Activated CD4-positive, alpha-beta T cell treated with anti-CD3 and anti-CD28 coated beads, Interleukin-2, amount 50 U/mL, for 48 hours (primary cell): ENCODE measurements at places on chromosomes 12 and 14.

- DNase-seq = no peak
Observed at GRCh38 chr12:31029468-31029867, 44.2 kb upstream of the DDX11 start.

GRCh38 chr12:19800884-19801283 is 361.6 kb downstream of the AEBP2 start:
- no peak for DNase-seq

DNA sequence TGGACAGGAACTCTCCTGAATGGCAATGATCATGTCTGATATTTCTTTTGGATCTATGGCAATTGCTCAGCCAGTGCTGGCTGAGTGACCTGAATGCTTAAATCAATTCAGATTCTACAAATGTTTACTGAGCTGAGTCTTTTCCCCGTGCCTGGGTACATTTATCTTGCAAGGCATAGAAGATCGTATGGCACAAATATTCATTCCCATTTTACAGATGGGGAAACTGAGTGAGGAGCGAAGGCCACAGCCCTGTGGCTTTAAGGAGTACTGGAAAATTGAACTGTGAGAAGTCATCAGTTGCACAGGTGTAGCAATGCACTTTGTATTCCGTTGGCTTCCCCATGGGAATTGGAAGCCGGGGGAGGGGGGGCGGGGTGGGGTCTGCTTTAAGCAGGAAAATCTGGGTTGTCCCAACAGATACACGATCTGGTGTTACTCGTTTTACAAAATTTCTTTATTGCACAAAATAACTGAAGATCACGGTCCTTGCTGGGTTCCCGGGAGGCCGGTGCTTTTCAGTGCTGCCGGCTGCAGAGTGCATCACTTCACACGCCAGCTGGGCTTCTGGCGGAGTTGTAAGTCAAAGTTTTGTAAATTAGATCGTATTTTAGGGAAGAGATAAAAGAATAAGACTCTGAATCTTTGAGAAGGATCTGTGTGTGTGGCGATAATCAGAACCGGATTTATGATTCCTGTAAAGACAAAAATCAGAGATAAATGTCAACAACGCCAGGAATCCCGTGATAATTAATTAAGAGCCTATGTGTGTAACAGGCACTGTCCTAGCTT is 75.0 kb upstream of the MAP1LC3B2 start:
- DNase-seq = no peak

DNA sequence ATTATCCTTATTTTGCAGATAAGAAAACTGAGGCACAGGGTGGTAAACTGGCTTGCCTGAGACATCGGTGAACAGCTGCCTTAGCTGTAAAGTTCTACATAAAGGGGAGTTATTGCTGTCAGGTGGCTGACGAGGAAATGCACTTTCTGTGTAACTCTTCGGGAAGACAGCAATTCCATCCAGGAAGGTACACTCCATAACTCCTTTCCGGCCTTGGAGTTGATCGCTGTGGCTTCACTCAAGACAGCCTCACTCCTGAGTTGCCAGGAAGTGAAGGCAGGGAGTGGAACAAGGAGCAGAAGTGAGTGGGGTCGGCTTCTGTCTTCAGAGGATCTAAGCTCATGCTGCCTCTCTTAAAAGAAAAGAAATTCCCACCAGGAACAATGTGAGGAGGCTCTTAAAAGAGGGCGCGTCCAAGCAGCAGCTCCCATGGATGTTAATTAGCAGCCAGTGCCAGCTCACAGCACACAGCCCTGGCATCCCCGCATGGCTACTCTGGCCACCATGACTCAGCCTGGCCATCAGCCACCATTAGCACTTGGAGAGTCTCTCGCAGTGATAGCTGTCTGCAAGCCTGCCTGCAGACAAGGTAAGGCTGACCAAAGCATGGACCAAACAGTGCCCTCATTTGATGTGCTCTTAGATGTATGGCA is 60.3 kb downstream of the NUAK1 start:
- DNase-seq = no peak

GRCh38 chr14:74720526-74720925 is 7.6 kb downstream of the FCF1 start:
- DNase-seq = no peak

GRCh38 chr14:63726499-63726898 is 1.4 kb downstream of the SGPP1 start:
- DNase-seq = no peak

DNA sequence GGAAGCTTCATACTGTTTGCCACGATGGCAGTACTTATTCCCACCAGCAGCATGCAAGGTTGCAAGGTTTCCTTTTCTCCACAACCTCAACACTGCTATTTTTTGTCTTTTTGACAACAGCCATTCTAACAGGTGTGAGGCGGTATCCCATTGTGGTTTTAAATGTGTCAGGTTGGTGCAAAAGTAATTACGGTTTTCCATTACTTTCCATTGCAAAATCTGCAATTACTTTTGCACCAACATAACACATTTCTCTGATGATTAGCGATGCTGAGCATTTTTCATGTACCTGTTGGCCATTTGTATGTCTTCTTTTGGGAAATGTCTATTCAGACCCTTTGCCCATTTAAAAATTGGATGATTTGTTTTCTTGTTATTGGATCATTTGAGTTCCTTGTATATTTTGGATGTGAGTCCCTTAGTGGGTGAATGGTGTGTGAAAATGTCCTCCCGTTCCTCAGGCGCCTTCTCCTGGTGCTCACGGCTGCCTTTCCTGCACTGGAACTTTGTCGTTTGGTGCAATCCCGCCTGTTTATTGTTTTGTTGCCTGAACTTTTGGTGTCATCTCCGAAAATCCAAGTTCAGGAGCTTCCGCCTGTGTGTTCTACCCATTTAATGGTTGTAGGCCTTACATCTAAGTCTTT is 213.6 kb downstream of the KIF26A start:
- DNase-seq = no peak

DNA sequence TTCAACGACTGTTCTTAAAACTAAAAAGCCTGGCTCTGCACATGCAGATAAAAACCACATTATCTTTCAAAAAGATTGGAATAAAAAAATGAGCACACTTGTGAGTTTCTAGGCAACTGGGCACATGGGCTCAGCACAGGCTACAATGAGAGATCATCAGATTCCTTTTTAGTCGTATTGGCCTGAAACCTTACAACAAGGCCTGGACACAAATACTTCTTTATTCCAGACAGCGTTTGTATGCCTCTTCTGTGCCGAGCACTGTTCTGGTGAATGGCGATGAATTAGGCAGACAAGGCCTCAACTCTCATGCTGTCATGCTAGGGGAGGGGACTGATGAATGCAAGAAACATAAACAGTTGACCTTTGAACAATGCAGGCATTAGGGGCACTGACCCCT is 463.0 kb downstream of the AACS start:
- DNase-seq = no peak

- DNase-seq = no peak
Observed at GRCh38 chr14:75631453-75631831, 29.2 kb downstream of the ERG28 start.

DNA sequence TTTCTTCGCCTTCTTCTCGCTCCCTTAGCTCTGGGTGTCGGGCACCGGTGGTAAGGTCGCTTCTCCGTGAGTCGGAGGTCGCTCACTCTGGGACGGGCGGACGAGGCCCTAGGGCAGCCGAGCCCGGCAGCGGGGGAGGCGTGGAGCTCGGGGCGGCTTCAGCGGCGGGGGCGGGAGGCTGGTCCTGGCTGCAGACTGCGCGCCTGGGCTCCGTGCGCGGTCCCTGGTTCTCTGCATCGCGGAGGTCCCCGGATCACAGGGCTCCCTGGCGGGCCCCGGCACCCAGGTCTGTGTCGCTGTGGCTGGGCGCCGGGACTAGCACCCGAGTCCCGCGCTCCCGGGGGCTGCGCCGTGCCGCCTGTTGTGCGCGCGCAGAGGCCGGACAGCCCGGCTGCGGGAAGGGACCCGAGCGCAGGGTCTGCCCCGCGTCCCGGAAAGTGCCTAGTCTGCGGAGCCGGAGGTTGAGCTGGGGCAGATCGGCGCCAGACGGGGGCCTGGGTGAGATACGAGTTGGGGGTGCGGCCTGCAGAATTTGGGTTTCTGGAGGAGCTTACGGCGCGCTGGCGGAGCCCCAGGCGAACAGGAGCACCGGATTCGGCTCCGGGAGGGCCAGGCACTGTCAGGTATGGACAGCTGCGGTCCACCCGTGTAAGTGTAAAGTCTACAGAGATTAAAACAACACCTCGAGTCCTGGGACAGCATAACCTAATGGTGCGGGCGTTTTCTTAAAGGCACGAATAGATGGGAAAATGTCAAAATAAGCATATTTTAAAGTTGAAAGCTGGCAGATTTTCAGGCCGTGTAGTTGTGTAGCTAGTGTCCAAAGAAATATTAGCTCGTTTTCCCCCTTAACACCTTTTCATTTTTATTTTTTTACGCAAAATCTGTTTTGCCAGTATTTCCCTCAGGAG is 713 bp downstream of the FRMD6 start:
- DNase-seq = no peak

GRCh38 chr14:52730709-52731111 is 744 bp downstream of the STYX start:
- no peak for DNase-seq

GRCh38 chr12:131096681-131097181 is 143.0 kb downstream of the ADGRD1 start:
- no peak for DNase-seq

- DNase-seq = no peak
Observed at GRCh38 chr12:71727958-71728357, 26.7 kb upstream of the RAB21 start.

DNA sequence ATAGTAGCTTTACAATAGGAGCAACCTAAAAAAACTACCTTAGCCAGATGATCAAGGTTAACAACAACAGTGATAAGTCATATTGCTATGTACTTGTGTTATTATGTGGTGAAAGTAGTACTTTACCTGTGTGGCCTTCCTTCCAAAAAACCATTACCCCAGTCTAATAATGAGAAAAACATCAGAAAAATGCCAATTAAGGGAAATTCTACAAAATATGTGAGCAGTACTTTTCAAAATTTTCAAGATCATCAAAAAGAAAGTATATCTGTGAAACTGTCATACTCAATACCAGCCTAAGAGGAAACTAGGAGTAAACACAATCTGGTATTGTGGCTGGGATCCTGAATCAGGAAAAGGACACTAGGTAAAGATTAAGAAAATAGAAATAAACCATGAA is 165.3 kb upstream of the PKP2 start:
- no peak for DNase-seq

DNA sequence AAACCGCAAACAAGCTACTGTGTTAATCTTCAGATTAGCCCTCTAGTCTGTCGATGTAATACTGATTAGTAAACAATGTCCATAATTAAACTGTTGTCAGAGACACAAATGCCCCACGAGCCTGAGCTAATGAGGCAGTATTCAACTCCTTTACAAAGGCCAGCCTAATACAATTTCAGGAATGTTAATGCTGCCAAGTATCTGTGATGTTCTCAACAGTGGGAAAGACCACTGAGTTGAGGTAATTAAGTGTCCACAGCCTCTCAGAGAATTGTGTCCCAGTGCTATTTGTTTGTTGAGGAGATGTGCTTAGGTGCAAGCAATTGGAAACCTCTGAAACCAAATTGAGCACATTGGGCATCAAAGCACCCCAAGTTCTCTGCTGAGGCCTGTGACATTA is 139.4 kb upstream of the CDKN3 start:
- DNase-seq = no peak

- no peak for DNase-seq
Observed at GRCh38 chr12:94091624-94092023, 56.8 kb upstream of the PLXNC1 start.
